Activated naive CD4-positive, alpha-beta T cell treated with anti-CD3 and anti-CD28 coated beads, Interleukin-2, amount 10 ng/mL, durations not matched to agents 5 hours and 36 hours (primary cell): ENCODE measurements at places on chromosomes 6 and 20. TPM values are rescaled to one million over a fixed set of nuclear protein-coding genes. Genes with fewer than 3 reads are reported as not detected.

CFAP206 gene
- not detected for total RNA-seq

TMEM74B gene
- 1.7 TPM for total RNA-seq

MROH8 gene
- 3.3 TPM for total RNA-seq

PHACTR1 gene
- total RNA-seq: 0.12 TPM

UBE2C gene
- 141 TPM for total RNA-seq

ACSS1 gene
- total RNA-seq: 53.3 TPM
